NCI-H2081 treated with DMSO at 0.1 percent for 48 hours (cell line): ENCODE measurements at places on chromosomes 12 and 14.
A peak's percentile ranks its signal among the peaks of the same experiment; 100 is the strongest.

- no peak for DNase-seq
These were observed 4.7 kb upstream of the TUBA1C start for GRCh38 chr12:49260166-49260565.

DNA sequence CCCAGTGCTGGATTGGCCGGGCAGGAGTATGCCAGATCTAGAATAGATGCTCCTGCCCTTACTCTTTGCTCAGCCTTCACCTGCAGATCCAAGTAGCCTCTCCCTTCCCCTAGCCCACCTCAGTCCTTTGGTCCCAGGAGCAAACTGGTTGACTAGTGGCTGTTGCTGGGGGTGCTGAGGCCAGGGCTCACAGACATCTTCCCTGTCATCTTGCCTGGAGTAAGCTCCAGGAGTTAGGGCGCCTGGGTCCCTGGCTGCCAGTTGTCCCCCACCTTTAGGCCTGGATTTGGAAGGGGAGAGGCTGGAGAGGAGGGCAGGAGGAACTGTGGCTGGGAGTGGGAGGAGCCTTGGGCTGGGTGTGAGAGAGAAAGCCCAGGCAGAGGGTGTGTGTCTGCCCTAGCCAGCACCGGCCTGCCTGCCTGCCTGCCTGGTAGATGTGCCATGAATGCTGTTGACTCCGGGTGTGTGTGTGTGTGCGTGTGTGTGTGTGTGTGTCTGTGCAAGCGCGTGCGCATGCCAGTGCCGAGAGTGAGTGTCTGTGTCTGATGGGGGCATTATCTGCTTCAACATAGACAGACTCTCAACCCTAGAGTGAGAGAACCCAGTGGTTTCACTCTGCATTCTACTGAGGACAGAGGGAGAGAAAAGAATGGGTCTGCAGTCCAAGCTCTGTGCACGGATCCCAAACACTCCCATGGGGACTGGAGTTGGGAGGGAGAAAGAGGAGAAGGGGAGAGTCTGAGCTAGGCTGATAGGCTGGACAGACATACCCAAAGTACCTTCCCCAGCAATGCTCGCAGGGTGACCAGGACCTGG is 845 bp upstream of the RARG start:
- no peak for DNase-seq

DNA sequence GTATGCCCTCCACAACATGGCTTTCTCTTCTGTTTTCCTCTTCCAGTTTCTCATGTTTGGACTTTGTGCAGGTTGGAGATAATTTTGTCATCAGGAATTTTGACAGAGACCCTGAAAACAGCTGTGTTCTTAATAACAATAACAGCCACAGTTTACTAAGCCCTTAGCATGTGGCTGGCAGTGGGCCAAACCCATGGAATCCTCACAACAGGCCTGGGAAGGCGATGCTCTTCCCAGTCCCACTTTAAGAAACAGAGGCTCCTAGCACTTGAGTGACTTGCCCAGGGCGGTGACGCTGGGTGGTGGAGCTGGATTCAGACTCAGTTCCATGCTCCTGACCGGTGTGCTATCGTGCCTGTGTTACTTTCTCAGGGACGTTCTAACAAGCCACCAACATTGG is 20.1 kb upstream of the PLEKHG3 start:
- DNase-seq: no peak

- DNase-seq: no peak
These were observed 42.0 kb upstream of the A2ML1 start for GRCh38 chr12:8780389-8780788.

- DNase-seq: peak; percentile 29
These were observed 68.1 kb upstream of the KRR1 start for GRCh38 chr12:75579552-75579951.

DNA sequence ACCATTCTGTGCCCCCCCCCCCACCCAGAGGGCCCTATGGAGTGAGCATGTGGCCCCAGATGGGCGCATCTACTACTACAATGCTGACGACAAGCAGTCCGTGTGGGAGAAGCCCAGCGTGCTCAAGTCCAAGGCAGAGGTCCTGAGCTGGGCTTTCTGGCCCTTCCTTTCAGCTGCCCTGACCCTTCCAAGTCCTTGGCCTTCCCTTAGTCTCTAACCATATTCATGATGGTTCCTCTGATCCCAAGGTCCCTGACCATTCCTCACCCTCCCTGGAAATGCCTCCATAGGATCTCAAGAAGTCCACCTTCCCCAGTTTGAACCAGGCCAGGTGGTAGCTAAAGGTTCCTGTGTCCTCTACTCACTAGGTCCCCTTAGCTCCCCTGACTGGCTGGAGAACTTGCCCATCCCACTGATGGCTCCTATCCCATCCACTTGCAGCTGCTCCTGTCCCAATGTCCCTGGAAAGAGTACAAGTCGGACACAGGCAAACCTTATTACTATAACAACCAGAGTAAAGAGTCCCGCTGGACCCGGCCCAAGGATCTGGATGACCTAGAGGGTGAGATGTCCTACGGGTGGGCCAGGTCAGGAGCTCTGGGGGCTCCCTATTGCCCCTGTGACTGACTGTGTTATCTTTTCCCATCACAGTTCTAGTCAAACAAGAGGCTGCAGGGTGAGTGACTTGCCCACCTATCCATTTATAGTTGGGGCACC is 9.8 kb downstream of the PRPF40B start:
- DNase-seq: no peak

- DNase-seq: no peak
These were observed 29.0 kb downstream of the NUBPL start for GRCh38 chr14:31590206-31590605.

GRCh38 chr12:84218406-84218805 is 694.2 kb downstream of the SLC6A15 start:
- DNase-seq: no peak

DNA sequence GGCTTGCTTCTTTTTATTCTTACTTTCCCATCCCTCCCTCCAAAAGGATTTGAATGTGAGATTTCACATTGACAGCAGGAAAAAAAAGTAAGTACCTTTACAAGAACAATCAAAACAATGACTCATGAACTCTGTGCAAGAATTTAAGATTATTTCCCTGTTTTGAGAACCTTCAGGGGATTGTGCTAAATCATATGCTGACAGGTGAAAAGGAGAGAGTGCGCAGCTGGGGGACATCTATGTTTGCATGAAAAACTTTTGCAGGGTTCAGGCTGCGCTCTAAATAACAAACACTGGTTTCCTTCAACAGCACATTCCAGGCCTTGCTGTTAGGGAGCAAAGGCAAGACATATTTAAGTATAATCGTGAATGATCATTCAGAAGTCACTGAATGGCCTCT is 27.3 kb downstream of the RERG start:
- no peak for DNase-seq

GRCh38 chr14:59827401-59827800 is 43.2 kb downstream of the RTN1 start:
- DNase-seq: no peak

DNA sequence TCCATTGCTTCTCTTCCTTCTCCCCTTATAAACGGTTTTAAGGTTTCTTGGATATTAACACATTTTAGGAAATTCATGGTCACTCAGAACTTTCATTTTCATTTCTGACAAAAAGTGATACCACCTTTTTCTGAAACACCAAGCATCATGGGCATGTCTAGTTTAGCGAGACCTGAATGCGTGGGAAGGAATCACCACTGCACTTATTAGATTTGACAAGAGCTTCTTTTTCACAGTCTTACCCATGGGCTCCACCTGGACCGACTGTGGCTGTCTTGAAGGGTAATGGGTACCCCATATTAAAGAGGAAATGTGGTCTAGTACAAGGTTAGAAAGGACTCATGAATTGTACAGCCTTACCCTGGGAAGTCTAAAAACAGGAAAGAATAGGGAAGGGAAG is 95.4 kb downstream of the KCNK10 start:
- DNase-seq: no peak

DNA sequence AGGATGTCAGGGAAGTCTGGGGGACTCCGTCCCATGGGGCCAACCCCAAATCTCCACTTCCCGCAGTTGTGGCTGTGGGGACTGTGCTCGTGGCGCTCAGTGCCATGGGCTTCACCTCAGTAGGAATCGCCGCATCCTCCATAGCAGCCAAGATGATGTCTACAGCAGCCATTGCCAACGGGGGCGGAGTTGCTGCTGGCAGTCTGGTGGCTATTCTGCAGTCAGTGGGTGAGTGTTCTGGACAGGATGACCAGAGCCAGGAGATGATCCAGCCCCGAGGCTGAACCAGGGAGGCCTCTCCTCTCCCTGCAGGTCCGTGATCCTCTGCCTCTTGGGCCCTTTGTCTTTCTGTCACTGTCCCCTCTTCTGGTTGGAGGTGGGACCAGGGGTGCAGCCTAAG is 8.8 kb upstream of the IFI27 start:
- no peak for DNase-seq
